HuH-7.5 (cell line): ENCODE measurements at places on chromosomes 11 and 22.

DNA sequence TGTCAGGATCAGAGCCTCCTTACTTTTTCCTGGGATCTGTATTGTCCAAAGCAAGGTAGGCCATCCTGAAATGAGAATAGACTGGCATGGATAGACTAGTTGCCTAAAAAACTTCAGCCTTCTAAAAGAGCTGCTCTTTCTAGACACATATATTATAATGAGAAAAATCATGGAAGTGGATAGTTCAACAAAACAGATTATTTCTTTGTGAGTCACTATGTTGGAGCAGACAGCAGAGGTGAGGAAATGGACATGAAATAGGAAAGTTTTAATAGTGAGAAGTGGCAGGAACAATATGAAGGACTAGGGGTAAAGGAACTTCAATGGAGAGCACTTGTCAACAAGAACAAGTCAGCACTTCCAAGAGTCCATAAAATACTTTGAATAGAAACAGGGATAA is 101.9 kb upstream of the ANO3 start:
- DNase-seq: no peak

DNA sequence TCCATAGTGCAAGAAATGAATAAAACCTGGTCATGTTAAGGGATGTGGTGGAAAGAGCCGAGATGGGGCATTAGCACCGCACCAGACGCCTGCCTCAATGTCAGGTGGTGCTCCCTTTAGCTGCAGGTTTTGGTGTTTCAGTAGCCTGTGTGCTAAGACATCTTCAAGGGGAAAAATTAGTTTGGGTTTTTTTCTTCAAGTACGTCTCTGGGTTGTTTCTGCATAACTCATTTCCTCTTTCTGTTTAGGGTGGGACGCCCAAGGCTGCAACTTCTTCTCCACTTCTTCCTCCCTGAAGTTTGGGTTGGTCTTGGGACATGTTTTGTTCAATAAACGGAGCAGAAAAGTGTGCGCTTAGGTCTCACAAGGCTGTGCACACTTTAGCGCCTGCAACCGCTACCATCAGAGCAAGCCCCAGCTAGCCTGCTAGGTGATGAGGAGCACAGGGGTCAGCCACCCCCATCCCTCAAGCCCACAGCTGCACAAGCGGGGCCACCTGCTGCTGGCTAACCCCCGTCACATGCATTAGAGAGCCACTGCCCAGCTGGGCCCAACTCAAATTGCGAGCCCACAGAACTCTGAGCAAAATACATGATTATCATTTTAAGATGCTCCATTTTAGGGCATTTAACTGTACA is 1495.7 kb downstream of the TBC1D22A start:
- no peak for DNase-seq

- no peak for DNase-seq
These were observed 1.5 kb downstream of the TPBGL start for GRCh38 chr11:75241906-75242644.

DNA sequence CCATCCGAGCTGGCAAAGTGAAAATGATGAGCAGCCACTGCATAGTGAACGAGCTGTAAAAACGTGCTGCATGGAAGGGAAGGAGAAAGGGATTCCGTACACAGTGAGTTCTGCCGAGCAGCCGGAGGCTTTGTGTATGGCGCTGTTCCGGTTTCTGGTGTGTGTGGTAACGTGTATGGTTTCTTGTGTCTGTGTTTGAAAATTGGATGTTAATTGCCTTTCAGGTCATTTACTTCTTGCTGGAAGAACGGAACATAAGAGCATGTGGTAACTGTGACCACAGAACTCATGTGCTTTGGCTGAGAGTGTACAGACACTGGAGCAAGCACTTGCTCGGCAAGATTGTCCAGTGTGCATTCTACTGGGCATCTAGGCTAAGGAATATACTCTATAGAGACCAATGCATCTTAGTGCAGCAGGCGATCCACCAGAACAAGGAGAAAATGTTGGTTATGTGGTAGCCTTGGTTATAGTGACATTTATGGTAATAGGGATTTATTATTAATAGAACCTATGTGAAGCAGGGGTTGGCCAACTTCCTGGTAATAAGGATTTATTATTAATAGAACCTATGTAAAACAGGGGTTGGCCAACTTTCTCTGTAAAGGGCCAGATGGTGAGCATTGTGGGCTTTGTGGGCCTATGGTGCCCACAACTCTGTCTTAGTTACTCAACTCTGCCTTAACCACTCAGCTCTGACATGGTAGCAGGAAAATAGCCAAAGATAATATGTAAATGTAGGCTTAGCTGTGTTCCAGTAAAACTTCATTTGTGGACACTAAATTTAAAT is 49.2 kb downstream of the GRAMD1B start:
- no peak for DNase-seq

DNA sequence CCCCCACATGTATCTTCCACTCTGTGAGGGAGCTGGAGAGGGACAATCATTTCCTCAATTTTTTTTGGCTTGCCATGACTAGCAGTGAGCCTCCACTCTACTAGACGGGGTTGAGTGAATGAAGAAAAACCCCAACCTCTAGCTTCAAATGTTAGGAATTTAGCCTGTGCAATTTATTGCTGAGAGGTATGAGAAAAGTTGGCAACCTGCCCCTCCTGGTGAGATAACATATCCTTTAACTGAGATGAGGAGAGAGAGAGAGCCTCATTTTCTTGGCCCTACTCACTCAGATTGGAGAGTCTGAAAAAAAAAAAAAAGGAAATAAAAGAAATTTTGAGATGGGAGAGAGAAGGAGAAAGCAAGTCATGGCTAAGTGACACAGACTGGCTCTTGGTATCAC is 218.2 kb upstream of the CARD18 start:
- DNase-seq: no peak

DNA sequence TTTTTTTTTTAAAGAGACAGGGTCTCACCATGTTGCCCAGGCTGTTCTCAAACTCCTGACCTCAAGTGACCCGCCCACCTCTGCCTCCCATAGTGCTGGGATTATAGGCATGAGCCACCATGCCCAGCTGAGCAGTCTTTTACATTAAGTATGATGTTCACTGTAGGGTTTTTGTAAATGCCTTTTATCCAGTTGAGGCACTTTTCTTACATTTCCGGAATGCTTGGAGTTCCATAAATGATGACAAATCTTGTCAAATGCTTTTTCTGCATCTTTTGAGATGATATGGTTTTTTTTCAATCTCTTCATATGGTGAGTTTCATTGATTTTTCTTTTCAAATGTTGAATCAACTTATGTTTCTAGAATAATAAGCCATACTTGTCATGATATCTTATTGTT is 29.4 kb upstream of the CTTN start:
- DNase-seq: no peak

DNA sequence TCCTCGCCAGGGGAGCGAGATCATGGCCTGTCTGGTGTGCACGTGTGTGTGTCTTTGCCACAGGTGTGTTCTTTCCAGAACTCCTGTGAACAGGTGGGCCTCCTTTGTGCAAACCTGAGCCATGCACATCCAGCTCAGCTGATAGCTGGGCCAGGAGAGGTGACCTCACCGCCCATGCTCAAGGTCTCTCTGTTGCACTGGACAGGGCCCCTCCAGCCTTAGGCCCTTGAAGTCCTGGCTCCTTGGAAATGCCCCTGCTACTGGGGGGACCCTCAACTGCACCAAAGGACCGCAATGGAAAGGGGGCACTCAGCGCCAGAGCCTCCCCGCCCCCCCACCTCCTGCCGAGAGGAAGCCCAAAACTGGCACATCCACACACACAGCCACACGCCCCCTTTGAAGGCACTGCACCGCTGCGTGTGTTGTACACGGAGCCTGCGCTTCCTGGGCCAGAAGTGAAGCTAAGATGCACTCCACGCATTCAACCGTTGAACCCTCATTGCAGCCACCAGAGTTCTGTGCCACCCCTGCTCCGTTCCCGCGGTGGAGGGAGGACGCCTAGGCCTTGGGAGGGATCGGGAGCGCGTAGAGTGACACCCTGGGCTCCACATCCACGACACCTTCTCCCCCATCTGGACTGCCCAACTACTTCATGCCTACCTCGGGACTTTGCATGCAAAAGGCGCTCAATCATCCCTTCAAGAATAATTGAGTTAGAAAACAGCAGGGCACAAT is 16.4 kb upstream of the IL2RB start:
- DNase-seq: no peak

DNA sequence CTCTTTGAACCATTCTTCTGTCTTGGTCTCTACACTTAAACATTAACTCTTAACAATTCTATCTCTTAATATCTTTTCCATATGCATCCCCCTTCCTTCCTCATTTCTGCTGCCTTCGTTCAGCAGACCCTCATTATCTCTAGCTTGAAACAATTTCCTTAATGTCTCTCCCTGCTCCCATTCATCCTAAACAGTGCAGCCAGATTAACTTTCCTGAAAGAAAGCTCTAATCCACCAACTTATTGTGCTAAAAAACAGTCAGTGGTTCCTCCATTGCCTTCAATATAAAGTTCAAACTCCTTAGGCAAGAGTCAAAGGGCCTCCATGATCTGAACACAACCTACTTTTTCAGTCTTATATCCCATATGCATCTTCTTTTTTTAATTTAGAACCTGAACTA is 42.5 kb downstream of the SOX6 start:
- DNase-seq: no peak
